ENCODE measurements at places on chromosomes 5 and 9. TPM values are rescaled to one million over a fixed set of nuclear protein-coding genes. Genes with fewer than 3 reads are reported as not detected.

Gene ARL10
- total RNA-seq: 9.5 TPM

Gene CKS2
- 24.7 TPM for total RNA-seq

Gene SLC45A2
- total RNA-seq: 0.14 TPM

Gene FOXD4L5
- under 0.01 TPM for total RNA-seq

Gene MARCHF11
- not detected for total RNA-seq

Gene CXCL14
- 0.37 TPM for total RNA-seq

Gene ZDHHC12
- 25.1 TPM for total RNA-seq

Gene TTC16
- 0.14 TPM for total RNA-seq

Gene EPB41L4A
- total RNA-seq: 0.37 TPM

Gene PCDHB15
- 0.46 TPM for total RNA-seq

Gene ACTBL2
- 1.1 TPM for total RNA-seq

Measured in smooth muscle cell of bladder (primary cell).